ENCODE measurements at places on chromosomes 2 and 18.
A peak's percentile ranks its signal among the peaks of the same experiment; 100 is the strongest.

GRCh38 chr18:58321986-58322385 lies 278.0 kb downstream of the NEDD4L start:
- peak; percentile 90 for DNase-seq

DNA sequence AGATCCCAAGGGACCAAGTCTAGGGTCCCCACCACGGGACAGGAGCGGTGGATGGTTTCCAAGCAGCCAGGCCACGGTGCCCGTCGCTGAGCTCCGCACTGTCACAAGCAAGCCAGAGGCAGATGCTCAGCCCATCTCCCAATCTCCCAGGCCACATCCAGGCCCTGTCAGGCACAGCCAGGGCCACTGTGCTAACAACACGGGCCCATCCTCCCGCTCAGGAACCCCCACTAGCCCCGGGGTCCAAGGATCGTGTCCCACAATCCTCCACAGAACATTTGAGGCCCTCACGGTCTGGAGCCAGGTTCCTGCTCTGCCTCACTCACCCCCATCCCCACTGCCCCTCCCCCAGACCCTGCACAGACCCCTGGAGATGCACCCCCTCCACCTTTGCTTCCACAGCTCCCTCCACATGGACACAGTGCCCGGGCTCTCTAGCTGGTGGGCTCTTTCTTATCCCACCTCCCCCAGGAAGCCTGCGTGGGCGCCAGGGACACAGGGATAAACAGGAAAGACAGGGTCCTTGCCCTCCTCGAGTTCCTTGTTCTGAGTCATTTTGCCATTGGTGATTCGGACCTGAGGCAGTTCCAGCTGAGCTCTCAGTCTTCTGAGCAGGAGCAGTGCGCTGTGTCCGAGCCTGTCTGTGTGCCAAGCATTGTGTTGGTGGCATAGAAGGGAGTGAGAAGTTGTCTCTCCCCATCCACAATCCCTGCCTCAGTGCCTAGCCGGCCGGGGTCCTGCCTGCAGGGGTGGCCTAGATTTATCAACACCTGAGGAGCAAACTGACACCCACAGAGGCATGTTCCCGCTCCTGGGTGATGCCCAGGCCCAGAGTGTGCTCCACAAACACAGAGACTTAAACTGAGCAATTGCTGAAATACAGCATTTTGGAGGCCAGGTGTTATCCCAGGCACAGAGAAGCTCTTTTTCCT lies 7.0 kb downstream of the CROCC2 start:
- DNase-seq, result peak; percentile 35

DNA sequence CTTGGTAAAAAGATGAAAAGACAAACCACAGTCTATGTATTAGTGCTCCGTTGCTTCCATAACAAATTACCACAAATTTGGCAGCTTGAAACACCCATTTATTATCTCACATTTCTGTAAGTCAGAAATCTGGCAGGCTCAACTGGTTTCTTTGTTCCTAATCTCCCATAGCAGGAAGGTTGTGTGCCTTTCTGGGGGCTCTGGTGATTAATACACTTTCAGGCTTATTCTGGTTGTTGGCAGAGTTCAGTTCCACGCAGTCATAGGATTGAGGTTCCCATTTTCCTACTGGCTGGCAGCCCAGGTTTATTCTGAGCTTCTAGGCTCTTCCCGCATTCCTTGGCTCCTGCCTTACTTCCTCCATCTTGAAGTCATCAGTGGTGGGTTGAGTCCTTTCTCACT lies 189.3 kb downstream of the ANAPC1 start:
- DNase-seq, result peak; percentile 91

GRCh38 chr2:131126436-131126835 lies 21.3 kb downstream of the PLEKHB2 start:
- no peak for DNase-seq

- peak; percentile 28 for DNase-seq
Measured at GRCh38 chr2:40304340-40304739, 147.6 kb downstream of the SLC8A1 start.

DNA sequence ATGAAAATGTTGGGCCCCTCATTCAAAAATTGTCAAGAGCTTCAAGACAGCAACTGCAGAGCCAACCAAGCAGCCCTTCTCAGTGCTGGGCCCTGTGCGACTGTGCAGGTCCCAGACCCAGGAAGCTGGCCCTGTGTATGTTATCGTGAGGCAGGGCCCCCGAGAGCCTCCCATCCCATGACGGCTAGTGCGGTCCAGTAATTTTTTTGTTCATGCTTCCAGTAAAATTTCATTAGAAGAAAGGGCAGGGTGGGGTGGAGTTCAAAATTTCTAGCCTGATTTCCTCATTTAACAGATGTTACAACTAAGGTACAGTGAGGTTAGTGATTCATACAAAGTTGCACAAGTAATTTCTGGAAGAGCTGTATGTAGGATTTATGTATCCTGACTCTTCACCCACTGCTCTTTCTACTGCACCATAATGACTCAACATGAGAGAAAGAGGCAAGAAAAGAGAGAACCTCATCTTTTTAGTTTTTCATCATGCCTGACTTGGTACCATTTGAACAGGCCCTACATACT lies 105.5 kb downstream of the ZEB2 start:
- peak; percentile 64 for DNase-seq

DNA sequence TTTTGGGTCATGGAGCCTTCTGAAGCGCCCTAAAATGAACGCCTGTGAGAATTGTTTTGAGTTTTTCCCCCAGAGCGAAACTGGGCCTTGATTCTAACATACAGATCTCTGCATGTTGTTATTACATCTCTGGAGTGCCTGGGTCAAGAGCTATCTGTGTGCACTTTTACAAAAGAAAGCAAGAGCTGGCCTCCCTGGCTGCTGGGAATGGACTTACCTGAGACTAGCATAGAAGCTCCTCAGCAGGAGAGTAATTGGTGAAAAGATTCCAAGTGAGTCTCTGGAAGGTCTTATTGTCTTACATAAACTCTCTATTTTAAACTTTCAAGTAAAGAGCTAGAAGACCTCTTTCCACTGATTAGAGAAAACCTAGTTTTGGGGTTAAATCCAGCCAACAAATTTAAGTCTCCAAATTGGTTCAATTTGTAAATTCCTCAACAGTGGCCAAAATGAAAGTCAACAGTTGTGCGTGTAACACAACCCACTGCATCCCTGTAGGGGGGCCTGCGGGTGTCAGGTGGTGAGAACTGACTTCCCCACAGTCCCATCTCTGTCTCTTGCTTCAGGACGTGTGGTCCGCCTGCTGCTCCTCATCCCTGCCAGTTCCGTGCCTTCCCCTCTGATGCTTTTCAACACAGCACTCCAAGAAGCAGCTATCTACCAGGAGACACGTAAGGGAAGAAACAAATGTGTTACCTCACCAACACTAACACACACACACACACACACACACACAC lies 206.1 kb downstream of the SH3BP4 start:
- DNase-seq, result no peak

- no peak for DNase-seq
Measured at GRCh38 chr2:98483257-98483861, 38.7 kb downstream of the INPP4A start.

DNA sequence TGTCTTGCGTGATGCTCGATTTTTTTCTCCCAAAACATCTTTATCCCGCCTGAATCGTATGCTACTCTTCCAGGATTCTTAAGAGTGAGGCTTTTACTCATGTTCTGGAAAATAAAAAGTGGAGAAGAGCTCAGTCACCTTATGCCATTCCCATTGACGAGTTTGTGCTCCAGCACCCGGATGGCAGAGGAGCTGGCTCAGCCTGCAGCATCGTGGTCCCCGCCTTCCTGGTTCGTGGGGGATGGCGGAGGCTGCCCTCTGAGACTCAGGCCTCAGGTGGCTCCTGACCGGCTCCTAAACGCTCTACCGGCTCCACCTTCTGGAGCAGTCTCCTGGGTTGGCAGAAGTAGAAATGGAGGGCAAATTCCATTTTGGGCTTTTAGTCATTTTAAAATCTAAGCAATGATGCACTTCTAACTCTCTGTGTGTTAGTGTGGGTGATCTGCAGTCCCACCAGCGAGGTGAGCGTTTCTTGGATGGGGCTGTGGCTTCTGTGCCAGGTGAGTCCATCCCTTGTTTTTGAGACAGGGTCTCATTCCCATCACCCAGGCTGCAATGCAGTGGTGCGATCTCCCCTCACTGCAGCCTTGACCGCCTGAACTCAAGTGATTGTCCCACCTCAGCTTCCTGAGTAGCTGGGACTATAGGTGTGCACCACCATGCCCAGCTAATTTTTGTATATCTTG lies 27.8 kb downstream of the RTP5 start:
- DNase-seq, result no peak

- no peak for DNase-seq
Measured at GRCh38 chr2:122531290-122532071, 776.0 kb downstream of the TSN start.

GRCh38 chr2:127085317-127085681 lies 21.7 kb downstream of the BIN1 start:
- peak; percentile 67 for DNase-seq

DNA sequence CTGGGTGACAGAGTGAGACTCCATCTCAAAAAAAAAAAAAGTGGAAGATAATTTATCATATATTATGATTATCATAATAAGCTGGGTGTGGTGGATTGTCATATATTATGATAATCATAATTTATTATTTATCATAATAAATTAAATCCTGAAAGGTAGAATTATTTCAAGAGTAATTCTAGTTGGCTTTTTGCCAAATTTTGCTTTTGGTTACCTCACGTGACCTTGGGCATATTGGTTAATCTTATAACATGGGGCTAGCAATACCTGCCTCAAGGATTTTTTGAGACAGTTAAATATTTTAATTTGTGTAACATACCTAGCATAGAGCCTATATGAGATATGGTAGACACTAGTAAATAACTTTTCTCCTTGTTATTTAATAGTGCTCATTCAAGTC lies 111.3 kb upstream of the TTC27 start:
- no peak for DNase-seq

DNA sequence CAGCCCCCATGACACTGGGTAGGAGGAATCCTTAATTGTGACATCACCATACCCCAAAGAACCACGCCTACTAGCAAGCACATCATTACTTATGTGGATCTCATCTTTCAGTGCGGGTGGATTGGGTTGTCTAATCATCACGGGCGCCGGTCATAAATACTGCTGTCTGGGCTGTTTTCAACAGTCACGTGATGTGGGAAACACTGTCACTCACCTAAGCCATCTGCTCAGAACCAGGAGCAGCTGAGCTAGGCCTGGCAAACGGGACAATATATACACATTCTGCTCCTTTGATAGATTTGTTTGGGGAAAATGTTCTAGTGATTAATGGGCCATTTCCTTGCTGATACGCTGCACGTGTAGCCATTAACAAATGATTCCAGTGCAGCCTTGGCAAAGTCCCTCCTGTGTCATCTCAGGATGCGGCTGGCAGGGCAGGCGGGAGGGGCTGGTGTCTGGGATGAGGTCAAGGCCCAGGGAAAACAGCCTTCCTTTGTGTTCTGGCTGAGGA lies 145.9 kb upstream of the COPS8 start:
- DNase-seq, result no peak

DNA sequence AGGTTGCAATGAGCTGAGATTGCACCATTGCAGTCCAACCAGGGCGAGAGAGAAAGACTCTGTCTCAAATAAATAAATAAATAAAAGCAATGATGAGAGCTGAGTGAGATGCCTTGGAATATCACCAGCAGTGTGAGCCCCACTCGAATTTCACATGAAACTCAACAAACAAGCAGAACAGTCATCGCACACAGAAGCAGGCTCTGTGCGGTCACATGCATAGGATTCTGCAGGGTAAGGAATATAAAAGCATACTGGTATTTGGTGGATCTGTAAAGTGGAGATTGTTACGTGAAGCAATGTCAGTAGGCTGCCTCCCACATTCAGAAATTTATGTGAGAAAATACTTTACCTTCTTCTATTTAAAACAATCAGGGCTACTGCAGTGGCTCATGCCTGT lies 18.0 kb upstream of the AP1S3 start:
- DNase-seq, result no peak

DNA sequence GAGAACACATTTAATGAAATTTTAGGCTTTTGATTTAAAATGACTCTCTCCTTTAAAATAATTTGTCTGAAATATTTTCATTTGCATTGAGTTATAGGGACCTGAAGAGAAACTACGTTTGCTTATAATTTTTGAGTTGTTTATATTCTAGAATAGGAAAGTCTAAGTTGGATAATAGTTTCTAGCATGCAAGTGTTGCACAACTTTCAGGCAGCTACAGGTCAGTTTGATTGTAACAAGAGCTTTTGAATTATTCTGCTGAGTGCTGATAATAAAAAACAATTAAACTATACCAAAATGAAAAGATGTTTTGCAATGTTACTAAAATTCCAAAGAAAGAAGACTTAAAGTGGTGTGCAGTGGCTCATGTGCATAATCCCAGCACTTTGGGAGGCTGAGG lies 71.0 kb downstream of the PDE1A start:
- no peak for DNase-seq

GRCh38 chr2:130808482-130809268 lies 28.0 kb upstream of the ARHGEF4 start:
- peak; percentile 52 for DNase-seq

DNA sequence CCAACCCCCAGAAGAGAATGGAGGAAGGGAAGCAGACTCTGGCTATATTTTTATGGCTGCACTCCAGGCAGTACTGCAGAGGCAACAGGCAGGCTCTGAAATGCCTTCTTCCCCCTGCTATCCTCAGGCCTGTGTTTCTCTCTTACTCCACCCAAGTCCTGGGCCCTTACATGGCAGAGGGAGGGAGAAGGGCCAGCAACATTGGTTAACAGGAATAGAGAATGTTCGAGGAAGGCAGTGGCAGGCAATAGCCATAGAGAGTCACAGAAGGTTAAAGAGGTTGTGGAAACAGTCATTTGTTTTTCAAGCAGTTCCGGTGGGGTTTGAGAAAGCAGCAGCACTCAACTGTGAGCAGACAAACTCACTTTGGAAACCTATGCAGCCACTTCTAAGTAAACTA lies 15.1 kb upstream of the DARS1 start:
- no peak for DNase-seq

GRCh38 chr2:48069769-48070168 lies 163.5 kb upstream of the FBXO11 start:
- DNase-seq, result no peak

- DNase-seq, result peak; percentile 89
Measured at GRCh38 chr2:56534321-56534720, 350.5 kb downstream of the CCDC85A start.

DNA sequence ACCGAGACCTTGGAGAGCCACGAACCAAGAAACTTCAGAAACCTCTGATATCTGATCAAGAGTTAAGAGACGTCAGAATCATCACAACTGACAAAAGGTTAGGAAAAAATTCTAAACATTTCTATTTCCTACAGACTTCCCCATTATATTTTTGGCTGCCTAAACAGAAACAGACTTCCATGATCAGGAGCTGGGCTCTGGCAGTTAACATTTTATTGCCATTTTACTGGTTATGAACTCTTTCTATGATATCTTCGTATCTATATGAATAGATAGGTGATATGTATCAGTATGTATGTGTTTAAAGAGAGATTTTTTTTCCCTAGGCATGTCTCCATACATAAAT lies 31.1 kb upstream of the PPP1R1C start:
- no peak for DNase-seq

DNA sequence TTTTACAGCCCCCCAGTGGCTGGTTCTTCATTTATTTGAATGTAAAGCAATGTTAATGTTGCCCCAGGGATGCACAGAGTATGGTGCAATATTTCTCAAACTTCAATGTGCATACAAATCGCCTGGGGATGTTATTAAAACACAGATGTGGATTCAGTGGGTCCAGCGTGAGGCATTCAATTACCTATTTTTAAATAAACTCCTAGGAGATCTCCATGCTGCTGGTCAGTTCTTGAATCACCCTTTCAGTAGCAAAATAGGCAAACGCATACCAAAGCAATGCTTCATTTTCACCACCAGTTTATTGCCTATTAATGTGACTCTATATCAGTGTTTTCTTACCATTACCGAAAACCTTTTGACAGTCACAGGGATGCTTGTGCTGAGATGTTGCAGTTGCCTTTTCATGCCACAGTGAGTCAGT lies 530.7 kb downstream of the CBLN2 start:
- DNase-seq, result no peak
